ENCODE measurements at places on chromosomes 2 and 18.

DNA sequence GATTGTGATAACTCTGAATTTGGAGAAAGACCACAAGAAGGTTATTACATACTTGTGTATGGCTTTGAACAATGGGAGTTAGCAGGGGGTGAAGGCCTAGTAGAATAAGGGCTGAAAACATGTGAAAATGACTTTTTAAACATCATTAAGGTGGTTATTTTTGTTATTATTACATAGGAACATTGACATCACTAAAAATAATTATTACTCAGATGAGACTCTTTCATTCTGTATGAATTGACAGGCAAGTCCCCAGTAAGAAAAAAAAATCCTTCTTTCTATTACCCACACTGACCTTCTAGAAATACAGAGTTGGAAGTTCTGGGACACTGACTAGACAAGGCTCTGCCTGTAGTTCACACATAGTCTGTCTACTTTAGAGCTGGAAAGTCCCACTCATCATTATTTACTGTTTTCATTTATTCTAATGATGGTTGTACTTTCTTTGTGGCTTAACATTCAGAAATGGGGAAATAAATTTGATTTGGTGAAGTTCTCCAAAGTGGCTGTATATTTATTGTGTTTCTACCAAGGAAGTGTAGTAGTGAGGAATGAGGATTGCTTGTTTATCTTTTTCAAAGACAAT lies 219.6 kb upstream of the EPAS1 start:
- no peak for DNase-seq

DNA sequence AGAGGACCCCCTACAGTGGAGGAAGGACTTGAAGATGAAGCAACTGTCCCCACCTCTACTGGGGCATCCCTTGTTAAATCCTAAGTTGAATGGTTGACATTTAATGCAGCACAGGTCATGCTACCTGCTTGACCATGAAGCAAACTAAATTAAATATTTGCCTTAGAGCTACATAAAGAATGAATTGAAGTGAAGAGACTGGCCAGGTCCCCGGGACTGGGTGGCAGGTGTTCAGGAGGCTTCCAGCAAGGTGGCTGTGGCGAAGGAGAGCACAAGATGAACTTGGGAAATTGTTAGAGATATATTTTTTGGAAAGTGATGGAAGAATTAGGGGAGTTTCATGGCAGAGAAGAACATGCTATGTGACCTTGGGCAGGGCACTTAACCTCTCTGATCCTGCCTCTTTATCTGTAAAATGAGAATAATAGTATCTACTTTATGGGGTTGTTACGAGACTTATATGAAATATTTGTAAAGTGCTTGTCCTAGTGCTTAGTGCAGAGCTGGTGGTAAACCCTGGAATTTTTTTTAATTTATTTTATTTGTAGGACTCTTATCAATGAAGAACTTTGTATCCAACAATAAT lies 37.3 kb downstream of the EFR3B start:
- DNase-seq: no peak

DNA sequence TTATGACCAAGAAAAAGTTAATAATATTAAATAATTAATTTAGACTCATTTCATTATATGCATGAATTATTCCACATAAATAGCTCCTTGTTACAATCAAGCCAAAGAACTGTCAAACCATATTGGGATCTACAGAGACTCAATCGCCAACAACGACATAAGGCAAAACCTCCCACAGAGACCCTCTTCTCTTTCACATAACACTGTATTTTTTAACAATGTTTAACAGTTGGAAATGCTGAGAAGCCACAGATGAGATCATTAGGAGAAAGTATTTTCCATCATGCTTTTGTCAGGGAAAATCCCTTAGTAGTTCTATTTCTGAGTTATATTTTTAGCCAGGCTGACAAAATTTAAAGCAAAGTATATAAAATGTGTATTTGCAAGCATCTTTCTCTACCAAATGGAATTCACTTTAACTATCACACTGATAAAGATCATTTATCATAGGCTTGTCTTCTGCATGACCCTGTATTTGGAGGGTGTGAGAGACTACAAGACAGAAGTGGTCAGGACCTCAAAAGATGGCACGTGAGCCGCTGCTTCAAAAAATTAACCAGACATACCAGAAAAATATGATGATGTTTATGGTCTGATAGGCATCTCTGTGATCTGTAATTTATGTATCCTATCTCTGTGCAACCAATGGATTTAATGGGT lies 383.8 kb downstream of the NRXN1 start:
- no peak for DNase-seq

GRCh38 chr2:104944495-104944894 lies 90.6 kb downstream of the POU3F3 start:
- DNase-seq: no peak

- DNase-seq: no peak
Observed at GRCh38 chr2:201257956-201258665, 2.2 kb upstream of the CASP8 start.

DNA sequence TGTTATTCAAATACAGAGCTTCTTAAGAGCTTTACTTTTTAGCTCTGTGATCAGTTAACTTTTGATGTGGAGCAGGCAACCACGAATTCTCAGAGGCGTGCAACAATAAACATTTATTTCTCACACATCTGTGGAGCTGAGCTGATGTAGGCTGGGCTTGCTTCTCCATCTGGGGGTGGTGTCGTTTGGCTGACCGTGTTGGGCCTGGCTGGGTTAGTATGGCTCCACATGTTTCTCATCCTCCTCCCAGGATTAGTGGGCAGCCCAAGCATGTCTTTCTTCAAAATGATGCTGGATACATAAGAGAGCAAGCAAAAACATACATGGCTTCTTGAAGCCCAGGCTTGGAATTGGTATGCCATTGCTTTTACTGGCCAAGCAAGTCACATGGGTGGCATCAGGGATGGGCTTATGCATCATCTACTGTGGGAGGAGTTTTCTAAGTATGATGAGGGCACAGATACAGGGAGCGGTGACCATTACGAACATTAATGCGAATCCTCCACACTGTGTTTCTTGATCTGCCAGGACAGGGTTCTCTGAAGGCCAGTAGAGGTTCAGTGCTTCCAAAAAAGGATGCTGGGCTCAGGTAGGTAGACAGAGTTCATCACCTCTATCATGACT lies 157.0 kb upstream of the TNP1 start:
- DNase-seq: no peak

Measured in stimulated activated CD8-positive, alpha-beta memory T cell treated with anti-CD3 and anti-CD28 coated beads, Interleukin-15, amount 100 ng/mL, for 24 hours (primary cell).